ENCODE measurements at places on chromosomes 4 and X. TPM values are rescaled to one million over a fixed set of nuclear protein-coding genes. Genes with fewer than 3 reads are reported as not detected.

GASK1B gene
- 0.28 TPM for total RNA-seq

- DNase-seq = no peak
Measured at GRCh38 chr4:74654230-74654681, 140.1 kb downstream of the BTC start.

DNA sequence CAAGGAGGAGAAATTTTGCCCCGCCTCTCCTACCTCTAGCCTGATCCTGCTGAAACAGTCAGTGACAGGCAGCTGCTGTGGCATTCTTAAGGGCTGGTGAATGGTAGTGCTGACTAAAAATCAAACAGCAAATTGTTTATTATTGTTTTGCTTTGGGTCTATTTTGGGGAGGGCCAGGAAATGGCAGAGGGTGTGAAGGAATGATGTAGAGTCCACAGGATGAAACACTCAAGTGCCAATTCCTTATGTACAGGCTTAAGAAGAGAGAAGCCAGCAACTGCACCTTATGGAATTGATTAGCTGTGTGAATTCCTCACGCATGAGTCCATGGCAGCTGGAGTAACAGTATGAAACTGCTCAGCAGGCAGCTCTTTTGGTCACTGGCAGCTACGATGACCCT lies 39.7 kb downstream of the VEGFC start:
- no peak for DNase-seq

- no peak for DNase-seq
Measured at GRCh38 chr4:140408974-140409373, 18.5 kb downstream of the CLGN start.

RHOXF2B gene
- not detected for total RNA-seq

- DNase-seq = no peak
Measured at GRCh38 chr4:169275180-169275579, 4.4 kb upstream of the SH3RF1 start.

DNA sequence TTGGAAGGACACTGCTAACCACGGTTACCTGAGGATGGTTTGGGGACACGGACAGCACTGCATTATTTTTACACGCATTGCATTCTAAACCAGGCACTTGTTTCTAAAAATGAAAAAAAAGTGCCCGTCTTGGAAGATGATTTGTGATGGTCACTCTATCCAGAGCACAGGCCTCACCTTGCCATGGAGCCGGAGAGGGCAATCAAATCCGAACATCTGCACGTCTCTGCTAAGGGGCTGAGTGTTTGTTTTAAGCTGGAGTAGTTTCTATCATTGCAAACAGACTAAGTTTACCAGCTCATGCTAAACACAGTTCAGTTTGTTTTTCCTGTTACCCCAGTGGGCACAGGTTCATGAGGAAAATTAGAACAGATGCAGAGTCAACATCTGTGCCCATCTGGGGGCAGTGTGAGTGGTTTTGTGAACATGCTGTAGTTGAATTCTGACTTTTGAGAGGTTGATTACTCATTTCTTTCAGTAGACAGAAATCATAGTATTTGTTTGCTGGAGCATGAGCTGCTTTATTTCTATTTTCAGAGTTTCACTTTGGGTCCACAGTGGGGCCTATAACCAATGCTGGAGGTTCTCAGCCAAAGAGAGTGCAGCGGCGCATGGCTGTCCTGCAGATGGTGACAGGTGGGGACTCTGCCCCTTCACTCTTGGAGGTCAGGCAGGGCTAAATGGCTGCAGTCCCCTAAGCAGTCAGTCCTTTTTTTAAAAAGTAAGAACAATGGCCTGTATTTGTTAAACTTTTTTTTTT lies 65.4 kb upstream of the ENPP6 start:
- DNase-seq = no peak

DNA sequence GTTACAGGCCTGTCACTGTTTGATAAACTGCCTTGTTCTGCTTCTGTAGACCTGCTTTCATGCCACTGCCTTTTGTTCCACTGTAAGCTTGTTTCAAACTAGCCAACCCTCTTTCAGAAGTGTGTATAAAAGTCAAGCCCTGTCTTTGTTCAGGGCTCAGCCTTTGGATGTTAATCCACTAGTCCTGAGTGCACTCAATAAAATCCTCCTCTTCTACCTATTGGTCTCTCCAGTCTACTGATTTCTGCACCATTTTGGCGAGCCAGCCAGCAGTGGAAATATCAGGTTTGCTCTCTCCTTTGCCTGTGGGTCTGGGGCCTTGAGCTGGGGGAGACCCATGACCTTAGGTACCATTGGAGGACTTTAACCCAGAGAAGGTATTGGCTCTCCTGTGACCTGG lies 901.6 kb upstream of the NDST4 start:
- no peak for DNase-seq

IGFBP7 gene
- total RNA-seq = 0.45 TPM

DNA sequence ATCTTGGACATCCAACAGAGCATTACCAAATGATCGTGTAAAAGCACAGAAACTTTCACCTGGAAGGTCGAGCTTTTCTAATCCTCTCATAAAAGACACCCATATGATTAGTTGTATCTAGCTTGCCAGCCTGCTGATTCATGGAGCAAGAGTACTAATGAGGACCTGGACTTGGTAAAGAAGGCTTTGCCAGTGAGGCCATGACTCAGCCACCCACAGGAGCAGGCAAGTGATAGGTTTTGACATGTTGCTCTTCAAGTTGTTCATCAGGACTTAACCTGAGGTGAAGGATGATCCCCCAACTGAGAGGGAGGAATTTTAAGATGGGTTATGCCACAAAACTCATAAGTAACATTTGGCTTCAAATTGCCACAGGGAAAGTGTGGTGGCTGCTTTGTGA lies 24.7 kb upstream of the EPGN start:
- DNase-seq = no peak

- no peak for DNase-seq
Measured at GRCh38 chr4:87461281-87461700, 38.9 kb downstream of the NUDT9 start.

DNA sequence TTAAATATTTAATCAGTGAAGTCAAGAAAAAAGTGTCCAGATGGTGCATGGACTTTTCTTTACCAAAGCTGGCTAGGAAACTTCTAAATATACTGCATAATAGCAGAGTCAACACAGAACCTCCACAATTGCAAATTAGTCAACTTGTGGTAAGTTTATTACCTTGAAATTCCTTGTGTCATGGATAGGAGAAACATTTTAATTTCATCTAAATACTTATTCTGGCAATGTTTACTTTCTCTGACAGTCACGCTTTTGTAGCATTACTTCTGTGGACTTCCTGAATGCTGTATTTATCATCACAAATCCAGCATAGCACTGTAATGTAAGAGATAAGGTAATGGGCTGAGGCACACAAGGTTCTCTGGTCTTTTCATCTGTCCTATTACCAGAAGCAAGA lies 2266.1 kb downstream of the PCDH7 start:
- DNase-seq = no peak

DNA sequence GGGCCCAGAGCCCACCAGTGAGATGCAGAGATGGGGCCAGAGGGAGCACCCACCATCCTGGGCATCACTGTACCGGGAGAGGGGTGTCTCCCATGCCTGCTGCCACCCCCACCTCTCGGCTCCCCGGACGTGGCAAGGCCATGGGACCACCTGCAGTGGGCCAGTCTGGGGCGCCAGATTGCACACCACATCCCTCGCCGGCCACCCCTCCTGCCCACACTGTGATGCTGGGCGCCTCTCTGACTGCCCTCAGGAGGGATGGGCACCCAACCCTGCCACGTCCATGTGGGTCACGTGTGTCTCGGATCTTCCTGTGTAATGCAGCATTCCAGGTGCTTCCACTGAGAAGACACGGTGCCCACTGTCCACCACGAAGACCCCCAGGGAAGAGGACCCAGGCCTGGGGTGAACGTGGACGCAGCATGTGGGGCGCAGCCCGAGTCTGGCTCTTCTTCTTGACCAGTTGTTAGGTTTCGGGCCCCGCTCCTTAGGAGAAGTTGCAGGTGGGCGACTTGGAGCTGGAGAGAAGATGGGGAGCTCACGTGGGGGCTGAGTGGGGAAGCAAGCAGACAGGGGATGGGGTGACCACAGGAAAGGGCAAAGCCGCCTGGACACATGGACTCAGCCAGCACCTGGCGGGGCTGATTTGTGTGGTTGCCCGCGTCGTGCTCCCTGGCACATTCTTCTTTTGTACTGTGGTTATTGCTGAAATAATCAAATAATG lies 47.7 kb downstream of the ZFYVE28 start:
- DNase-seq = no peak

DNA sequence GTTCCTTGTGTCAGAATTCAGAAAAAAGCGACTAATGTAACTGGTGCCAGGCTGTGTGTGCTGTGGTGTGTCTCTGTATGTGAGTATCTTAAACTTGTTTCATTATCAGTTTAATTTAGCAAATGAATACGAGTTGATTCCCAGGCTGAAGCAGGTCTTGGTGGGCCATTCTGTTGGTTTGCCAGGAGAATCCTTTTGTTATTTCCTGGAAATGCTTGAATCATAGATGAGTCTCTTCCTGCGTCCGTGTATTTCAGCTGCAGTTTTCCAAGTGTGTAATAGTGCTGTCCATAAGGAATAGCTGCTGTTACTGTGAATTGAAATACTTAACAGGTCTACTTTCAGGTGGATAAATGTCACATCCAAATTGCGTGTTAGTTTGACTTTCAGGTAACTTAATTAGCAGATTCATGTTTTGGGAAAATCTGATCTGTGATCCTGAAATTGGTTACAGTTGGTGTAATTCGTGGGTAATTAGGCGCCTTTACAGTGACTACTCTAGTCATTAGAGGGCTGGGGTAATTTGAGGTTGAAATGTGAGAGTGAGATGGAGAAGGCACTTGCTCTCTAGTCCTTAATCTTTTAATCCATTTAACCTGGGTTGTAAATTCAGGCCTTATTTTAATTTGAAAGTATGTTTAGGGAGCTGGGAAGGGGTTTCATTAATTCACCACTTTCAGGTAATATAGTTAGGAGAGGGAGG lies 23.8 kb downstream of the TMEM131L start:
- no peak for DNase-seq

H2BW2 gene
- not detected for total RNA-seq

- DNase-seq = no peak
Measured at GRCh38 chrX:31608638-31609037, 536.8 kb upstream of the FTHL17 start.

DNA sequence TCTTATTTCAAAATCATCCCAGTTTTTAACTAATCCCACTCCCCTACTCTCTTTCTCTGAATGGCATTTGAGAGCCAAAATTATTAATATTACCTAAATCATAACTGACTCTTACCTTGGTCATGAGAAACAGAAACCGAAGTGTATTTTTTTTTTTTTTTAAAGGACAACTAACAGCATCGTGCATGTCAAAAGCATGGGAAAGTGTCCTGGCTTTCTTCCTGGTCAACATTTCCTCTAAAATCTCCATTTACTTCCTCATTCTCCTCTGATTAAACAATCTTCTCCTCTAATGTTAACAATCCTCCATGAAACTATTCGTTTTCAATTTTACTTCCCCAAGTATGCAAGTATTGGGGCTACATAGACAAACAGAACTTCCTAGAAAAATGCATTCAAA lies 2.1 kb upstream of the STS start:
- no peak for DNase-seq

DNA sequence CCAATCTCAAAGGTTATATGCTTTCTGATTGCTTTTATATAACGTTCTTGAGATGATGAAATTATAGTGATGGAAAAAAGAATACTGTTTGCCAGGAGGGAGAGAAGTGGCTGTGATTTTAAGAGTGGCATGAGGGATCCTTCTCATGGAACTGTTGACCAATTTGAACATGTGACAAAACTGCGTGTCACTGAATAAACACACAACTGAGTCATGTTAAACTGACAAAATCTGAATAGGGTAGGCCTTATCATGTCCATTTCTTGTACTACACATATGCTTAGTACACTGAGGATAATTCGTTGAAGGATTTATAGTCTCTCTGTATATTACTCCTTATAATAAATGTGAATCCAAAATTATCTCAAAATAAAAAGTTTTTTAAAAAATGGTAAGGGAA lies 22.2 kb upstream of the HSPA4L start:
- DNase-seq = no peak

MORC4 gene
- total RNA-seq = 12.9 TPM

GRCh38 chr4:82071951-82072350 lies 301.8 kb downstream of the HNRNPD start:
- DNase-seq = no peak
